Stimulated activated CD4-positive, alpha-beta T cell treated with anti-CD3 and anti-CD28 coated beads, TNF-alpha, amount 100 ng/mL, for 4 hours (primary cell): ENCODE measurements at places on chromosomes 11 and 22.
A peak's percentile ranks its signal among the peaks of the same experiment; 100 is the strongest.

- no peak for DNase-seq
These were observed 237.2 kb downstream of the DDX10 start for GRCh38 chr11:108902027-108902469.

GRCh38 chr22:44462246-44463010 is 35.6 kb downstream of the RTL6 start:
- no peak for DNase-seq

DNA sequence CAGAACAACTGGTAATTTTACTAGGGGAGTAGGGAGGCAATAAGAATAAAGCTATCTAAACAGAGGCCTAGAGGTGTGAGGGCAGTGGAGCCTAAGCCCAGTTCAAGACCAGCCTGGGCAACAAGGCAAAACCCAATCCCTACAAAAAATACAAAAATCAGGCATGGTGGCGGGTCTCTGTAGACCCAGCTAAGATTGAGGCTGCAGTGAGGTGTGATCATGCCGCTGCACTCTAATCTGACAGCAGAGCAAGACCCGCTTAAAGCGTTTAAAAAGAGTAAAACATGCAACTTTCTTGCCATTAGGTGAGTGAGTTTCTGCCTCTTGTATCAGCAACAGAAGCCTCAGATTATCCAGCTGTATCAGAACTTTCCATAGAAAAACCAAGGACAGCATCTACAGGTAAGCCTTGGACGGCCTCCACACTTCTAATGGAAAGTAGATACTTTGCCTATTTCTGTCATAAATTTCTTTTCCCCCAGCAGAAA is 12.1 kb downstream of the TAF1D start:
- DNase-seq = no peak

DNA sequence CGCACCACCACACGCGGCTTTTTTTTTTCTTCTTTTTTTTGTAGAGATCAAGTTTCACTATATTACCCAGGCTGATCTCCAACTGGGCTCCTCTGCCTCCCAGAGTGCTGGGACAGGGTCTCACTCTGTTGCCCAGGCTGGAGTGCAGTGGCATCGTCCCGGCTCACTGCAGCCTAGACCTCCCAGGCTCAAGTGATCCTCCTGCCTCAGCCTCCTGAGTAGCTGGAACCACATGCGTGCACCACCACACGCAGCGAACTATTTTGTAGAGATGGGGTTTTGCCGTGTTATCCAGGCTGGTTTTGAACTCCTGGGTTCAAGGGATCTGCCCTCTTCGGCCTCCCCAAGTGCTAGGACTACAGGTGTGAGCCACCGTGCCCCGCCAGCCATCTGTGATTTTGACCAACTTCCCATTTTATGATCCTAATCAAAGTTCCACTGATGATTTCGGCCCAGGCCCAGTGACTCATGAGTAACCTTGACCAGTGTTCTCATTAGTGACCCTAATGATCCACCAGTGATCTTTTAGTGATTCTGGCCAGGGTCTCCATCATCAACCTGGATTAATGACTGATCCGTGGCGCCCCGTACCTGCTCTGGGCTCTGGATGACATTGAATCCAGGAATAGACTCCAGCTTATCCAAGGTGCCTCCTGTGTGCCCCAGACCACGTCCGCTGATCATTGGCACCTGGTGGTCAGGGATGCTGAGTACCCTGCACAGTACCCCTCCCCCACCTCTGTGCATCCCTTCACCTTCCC is 1.7 kb downstream of the TYMP start:
- DNase-seq = no peak

DNA sequence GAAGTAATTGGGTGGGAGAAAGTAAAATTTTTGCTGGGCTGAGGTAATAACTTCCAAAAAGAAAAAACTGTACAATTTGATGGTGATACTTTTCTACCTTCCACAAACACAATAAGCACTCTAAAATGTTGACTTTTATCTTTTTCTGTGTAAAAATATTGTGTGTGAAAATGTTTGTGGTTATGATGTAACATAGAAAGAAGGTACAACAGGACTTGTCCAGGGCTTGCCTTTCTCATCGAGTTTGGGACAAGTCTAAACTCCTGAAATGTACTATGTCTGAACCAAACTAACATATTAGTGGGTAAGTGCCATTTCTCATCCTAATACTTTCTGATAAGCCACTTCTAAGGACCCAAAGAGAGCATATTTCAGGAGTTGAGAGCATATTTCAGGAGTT is 174.2 kb upstream of the PDGFD start:
- DNase-seq = no peak

DNA sequence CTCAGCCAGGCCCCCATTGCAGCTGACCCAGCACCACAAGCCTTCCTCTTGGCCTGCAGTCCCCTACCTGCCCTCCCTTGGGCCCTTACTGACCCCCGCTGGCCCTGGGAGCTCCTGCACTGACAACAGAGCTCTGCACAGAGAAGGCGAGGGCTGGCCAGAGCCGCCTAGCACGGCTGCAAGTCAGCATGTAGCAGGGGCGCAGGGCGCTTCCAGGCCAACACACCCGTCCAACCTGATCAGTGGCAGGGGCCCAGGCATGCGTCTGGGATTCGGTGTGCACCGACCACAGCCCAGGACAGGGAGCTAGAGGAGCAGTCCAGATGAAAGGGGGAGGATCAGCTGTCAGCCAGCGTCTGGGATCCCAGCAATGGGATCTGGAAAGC is 7.6 kb downstream of the WNT7B start:
- no peak for DNase-seq

DNA sequence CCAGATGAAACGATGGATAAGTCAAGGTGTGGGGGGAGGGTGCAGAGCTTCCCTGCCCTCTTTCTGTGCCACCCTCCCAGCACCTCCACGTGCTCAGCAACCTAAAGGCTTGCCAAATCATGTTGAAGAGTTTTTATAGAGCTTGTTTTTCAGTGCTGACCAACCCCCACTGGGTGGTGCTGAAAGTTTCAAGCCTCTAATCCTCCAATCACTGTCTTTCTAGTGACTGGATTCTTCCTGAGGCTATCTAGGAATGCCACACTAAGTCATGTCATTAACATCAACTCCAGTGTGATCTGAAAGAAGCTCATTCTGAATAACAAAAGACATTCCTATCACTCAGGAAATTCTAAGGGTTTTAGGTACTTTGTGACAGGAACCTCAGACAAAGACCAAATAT is 382.6 kb downstream of the DYNC2H1 start:
- DNase-seq = no peak

- DNase-seq = no peak
These were observed 4.6 kb upstream of the RNF185 start for GRCh38 chr22:31155422-31155821.

- peak; percentile 22 for DNase-seq
These were observed 4.5 kb upstream of the TIMP3 start for GRCh38 chr22:32796865-32797573.

GRCh38 chr11:97158243-97158642 is 768.4 kb downstream of the JRKL start:
- no peak for DNase-seq

GRCh38 chr11:4713241-4713640 is 8.7 kb downstream of the MMP26 start:
- DNase-seq = no peak

DNA sequence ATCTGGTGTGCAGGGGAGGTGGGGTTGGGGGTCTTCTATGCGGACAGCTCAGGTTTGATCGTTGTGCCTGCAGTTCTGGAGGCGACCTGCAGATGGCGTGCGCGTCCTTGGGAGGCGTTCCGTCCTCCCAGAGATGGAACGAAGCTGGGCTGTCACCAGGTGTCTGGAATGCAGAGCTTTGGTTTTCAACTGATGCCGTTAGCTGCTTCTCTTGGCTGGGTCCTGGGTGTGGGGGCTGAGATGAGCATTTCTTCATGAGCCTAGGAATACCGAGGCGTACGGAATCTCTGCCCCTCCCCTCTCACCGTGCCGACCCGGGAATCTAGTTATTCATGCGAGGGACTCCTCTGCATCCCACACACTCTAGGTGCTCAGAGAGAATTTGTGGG is 98.6 kb downstream of the CEP164 start:
- peak; percentile 32 for DNase-seq

- DNase-seq = no peak
These were observed 21.5 kb downstream of the MICALL1 start for GRCh38 chr22:37927637-37927936.

DNA sequence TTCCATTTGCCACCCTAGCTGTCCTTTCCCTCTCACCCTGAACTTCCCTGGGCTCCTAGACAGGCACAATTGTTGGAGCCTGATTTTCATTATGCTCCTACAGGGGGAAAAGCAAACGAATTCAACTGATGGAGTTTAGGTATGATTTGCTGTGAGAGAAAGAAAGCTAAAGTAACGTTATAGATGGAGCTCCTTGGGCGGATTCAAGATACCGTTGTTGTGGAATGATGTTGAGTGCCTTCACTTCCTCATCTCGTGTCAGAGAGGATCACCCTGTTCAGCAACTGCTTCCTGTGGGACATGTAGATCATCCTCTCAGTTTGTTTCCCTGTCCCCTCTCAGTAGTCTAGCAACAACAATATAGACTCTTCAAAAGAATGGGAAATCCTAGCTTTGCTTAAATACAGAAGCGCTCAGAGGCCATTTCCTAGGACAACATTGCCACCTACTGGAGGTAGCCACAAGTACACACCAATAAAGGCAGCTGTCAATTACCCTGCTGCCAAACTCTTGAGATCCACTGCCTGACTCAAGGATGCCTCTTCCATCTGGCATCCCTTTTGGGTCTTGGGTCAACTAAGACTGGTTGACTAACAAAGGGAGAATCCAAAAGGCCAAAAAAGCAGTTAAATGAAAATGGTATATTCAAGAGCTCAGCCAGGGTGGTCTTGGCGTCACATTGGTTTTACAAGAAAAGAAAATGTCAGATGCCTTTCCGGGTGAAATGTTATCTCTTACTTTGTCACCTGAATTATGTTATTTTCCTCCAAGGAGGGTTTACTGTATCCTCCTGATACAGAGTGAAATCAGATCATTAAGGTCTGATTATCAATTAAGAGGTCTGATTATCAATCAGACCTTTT is 13.5 kb upstream of the DTX4 start:
- no peak for DNase-seq

- DNase-seq = no peak
These were observed 128.7 kb downstream of the MPPED1 start for GRCh38 chr22:43540529-43540923.

DNA sequence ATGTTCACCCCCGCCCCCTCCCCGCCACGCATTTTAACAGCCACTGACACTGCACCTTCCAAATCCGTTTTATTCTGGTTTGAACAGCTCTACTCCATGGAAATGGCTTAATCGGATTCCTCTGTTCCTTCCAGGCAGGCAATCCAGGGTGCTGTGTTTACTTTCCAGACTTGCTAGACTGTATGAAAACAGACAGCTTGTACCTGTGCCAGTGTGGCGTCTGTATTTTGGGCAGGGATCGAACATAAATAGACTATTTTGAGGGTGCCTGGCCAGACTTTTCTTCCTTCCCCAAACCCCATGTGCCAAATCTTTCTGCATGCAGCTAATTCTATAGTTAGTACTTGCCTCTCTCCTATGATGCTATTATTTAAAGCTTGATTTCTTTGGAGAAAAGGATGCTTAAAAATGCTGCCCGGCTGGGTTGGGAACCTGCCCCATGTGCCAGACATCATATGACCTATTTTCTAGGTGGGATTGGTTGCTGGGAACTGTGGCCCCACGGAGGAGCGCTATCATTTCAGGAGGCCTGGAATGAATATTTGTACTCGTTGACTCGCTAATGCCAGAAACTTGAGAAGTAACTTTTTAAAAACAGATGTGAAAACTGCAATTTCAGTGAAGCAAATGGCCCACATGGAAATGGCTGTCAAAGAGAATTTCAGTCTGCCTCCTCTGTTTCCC is 814.8 kb downstream of the BRD1 start:
- no peak for DNase-seq

- no peak for DNase-seq
These were observed 46.9 kb upstream of the SESN3 start for GRCh38 chr11:95277868-95278267.

DNA sequence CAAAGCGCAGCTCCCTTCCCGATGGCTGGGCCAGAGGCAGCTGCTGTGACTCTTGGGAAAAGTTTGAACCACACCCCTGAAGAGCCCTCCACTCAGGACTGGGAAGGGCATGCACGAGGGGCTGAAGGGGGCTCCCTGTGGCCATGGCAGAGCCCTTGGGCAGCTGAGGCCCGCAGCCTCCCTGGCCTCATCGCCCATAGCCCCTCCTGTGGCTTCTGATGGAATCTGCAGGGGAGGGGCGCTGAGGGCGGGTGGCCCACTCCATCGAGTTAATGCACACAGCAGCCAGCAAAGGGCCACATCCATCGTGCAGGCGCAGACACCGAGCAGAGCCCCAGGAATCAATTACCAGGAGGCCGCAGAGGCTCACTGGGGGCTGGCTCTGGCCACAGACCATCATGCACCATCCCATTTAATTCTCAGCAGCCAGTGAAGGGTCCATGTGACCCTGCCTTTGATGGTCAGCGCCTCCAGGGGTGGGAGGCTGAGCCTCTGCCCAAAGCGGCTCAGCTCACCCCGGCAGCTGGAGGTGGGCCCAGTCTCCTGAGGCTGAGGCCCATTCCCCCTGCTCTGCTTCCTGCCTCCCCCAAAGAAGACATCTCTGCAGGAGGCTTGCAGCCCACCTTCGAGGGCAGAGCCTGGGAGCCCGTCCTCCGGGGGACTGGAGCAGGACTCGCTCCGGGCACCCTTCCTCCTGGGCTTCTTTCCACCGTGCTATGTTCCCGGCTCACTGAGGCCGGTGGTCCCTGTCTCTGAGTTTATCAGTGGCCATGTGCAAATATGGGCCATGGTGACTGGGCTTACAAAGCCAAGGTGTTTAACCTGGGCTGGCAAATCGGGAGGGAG is 1410.2 kb downstream of the BRD1 start:
- no peak for DNase-seq

DNA sequence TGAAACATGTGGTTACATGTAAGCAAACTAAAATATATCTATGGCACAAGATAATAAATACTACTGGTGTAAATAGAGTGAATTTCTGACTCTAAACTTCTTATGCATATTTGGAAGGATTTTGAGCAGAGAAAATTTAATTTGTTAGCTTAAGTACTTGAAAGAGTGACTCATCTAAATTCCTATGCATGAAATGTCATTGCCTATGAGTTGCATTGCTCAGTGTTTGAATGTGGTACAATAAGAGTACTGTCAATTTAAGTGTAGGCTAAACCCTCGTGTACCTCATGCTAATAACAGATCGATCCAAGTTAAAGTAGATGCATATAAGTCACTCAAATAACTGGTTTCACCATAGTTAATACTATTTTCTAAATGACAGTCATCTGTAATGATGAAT is 5.3 kb upstream of the CARD18 start:
- no peak for DNase-seq

GRCh38 chr22:45291061-45291930 is 6.5 kb downstream of the UPK3A start:
- DNase-seq = no peak
